Activated naive CD8-positive, alpha-beta T cell treated with anti-CD3 and anti-CD28 coated beads, Interleukin-2, amount 50 U/mL, for 16 hours (primary cell): ENCODE measurements at places on chromosomes 3 and 15.

GRCh38 chr3:99218468-99218867, 317.0 kb upstream of the DCBLD2 start:
- DNase-seq: no peak

- DNase-seq: no peak
Measured at GRCh38 chr3:186828340-186828739, 14.2 kb upstream of the ADIPOQ start.

DNA sequence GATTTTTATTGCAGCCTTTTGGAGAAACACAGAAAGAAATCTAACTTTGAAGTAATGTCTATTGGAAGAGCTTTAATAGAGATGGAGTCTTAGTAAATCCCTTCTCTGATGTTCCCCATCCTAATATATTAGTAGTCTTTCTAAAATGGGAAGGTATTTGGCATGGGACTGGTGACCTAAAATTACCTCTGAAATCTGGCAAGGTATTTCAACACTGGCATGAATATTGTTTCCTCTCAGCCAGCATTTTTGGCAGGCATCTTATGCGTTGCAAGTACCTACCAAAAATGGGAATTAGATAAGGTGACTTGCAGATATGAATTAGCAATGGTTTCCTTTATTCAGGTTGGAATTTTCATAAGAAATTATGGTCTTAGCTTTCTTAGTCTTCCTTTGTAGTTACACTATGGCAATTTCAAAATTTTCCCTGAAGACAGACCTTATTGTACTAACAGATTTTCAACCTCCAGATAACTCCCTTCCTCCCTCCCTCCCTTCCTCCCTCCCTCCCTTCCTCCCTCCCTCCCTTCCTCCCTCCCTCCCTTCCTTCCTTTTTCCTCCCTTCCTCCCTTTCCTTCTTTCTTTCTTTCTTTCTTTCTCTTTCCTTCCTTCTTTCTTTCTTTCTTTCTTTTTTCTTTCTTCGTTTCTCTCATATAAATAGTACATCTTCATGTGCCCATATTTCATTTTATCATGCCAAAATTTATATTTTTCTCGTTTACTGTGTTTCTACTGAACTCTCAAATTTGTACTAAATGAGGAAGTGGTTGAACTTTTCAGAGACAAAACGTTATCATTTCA, 168.2 kb upstream of the KCNMB2 start:
- DNase-seq: no peak

DNA sequence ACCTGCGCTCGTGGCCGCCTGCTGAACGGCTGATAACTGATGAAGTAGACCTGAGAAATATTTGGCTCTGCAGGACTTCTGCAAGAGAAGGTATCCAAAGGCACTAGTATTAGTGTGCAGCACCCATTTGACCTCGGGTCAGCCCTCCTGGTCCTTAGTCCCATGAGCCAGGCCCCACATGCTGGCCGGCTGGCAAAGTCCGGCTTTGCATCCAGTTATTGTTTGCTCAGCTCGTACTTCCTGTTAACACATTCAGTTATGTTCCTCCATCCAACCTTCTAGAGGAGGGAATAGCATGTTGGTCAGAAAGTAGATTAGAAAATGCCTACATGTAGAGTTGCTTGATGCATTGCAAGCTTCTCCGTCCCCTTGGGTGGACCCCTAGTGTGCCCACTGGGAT, 385.7 kb upstream of the RGMA start:
- no peak for DNase-seq

DNA sequence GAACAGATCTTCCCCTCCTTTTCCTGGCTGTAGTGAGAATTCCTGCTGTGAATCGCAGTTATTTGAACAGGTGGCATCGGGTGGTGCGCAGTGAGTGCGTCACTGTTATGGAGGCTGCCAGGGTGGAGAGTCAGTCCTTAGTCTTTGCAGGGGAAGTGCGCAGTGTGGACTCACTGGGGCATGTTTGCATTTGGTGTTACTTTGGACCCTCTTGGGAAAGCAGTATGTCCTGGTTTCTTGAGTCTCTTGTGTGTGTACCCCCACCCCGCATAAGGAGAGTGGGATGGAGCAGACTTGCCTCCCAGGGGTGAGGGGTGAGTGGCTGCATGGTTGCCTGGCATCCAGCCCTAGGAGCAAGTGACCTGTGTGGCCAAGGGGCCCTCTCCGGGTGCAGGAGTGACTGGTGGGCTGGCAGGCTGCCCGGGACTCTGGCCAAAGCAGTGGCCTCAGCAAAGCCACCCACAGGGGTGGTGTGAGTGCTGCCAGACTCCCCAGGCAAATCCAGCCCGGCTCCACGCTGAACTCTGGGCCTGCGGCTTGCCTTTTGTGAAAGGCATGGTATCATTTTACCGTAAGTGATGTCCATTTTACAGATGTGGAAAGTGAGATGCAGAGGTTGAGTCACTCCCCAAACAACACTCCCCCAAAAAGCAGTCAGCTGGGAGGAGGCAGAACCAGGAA, 46.4 kb downstream of the DNASE1L3 start:
- no peak for DNase-seq

DNA sequence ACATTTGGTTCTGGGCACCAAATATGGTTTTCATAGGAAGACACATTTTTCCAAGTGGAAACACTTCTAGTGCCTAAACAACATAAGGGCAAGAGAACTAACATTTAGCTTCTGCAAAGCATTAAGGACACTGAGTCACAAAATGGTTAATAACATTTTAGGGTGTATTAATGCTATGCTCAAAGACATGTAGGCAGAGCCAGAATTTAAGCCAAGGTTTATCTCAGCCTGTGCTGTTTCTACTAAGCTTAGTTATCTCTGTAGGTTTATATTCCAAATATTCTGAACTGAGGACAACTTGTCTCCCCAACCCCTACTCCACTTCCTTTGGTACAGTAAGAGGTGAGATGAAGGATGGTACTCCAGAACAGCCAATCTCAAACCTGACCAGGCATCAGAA, 54.1 kb upstream of the AKAP13 start:
- DNase-seq: no peak
